ENCODE measurements at places on chromosomes 13 and 19.

GRCh38 chr19:49222011-49222410 is 64.4 kb downstream of the TRPM4 start:
- ATAC-seq, result no peak

DNA sequence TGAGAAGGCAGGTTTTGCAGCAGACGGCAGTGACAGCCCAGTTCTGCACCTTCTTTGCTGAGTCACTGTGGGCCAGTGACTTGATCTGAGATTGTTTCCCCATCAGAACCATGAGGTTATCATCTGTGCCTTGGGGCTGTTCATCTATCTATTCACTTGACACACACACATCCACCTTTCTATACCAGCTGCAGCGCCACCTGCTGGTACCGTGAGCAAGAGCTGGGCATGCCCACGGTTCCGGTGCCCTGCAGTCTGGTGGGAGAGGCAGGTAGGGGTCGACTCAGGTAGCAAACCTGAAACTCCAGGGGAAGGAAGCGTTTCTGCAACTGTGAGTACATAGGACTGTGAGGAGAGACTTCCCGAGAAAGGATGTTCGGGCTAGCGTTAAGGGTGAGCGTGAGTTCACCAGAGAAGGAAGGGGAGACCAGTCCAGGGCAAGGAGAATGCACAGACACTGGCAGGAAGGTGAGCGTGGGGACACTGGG is 7.5 kb upstream of the LIN7B start:
- peak; percentile 68 for ATAC-seq

- ATAC-seq, result peak; percentile 85
These were observed 121.6 kb upstream of the SPATA13 start for GRCh38 chr13:24038841-24039330.

GRCh38 chr13:79490824-79491223 is 9.9 kb downstream of the NDFIP2 start:
- ATAC-seq, result peak; percentile 30

GRCh38 chr19:54399189-54399588 is 16.1 kb upstream of the TTYH1 start:
- no peak for ATAC-seq

DNA sequence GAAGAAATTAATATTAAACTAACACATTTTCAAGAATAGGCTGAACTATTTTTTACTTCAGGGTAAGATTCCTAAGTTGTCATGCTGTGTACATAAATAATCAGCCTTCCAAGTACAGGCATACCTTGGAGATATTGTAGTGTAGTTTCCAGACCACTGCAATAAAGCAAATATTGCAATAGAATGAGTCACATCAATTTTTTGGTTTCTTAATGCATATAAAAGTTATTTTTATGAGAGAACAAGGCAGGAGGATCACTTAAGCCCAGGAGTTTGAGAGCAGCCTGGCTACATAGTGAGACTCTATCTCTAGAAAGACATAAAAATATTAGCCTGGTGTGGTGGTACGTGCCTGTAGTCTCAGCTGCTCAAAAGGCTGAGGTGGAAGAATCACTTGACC is 511.5 kb downstream of the UQCRFS1 start:
- no peak for ATAC-seq

GRCh38 chr13:76715621-76716020 is 170.6 kb downstream of the KCTD12 start:
- no peak for ATAC-seq

DNA sequence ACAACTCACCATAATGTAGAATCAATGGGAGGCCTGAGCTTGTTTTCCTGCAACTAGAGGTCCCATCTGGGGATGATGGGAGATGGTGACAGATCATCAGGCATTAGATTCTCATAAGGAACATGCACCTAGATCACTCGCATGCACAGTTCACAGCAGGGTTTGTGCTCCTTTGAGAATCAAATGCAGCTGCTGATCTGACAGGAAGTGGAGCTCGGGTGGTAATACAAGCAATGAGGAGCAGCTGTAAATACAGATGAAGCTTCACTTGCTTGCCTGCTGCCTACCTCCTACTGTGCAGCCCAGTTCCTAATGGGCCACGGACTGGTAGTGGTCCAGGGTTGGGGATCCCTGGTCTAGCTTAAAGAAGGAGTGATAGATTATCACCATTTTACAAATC is 33.0 kb downstream of the KPNA3 start:
- ATAC-seq, result no peak

- ATAC-seq, result peak; percentile 88
These were observed at the start of gene FBXO17 for GRCh38 chr19:38975214-38975860. Gene FBXO17 (minus strand): TSS chr19:38975742. CDS start chr19:38950319, 25,423 bp downstream.

DNA sequence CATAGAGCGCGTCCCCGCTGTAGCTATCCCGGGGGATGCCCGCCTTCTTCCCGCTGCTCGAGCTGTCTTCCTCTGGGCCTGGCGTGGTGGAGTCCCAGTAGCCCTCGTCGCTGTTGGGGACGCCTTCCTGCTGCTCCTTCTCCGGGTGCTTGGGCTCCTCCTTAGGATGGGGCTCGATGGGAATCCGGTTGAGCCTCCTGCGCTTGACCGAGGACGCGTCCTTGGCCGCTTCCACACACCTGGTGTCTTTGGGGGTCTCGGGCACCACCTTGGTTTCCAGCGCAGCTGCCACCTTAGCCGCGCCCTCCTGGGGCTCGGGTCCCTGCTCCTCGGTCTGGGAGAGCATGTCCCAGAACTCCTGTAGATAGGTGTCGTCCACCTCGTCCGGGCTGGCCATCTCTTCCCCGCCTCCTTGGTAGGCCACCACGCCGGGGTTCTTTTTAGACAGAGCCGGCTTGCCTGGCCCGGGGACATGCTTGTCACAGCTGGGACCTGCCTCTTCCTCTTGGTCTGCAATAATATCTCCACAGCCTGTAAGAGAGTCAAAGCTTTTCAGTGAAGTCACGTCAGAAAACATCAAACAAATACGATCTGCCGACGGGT is 2.0 kb downstream of the AMER2 start:
- ATAC-seq, result no peak

- ATAC-seq, result no peak
These were observed 2.4 kb downstream of the GPX4 start for GRCh38 chr19:1105873-1106840.

DNA sequence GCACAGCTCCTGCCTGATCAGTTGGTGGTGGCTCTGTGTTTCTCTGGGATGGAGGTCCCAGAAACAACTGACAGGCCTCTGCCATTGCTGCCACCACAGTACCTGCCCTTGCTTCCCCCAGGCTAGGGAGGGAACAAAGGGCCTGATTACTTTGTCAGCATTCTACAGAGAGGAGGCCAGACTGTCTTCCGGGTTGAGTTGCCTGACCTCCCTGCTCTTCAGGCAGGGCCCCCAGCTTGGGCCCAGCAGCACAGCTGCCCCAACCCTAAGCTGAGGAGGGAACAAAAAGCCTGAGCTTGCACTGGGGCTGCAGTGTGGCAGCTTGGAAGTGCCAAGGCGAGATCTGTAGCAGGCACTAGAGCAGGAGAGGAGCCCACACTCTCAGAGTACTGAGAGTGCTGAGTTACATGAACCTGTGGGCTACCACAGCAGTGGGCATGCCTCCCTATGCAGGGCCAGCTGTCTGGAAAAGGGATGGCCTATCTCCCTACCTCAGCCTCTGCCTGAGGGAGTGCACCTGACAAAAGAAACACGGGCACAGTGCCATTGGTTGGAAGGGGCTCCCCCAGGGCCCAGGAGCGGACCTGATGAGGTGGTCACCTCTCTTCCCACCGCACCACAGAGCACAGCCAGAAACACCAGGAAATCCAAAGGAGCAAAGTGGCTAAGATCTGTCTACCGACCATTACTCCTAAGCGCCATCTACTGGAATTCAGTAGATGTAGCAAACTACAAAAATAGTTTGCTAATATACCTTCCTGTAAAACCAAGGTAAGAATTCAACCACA is 24.4 kb downstream of the SLC25A15 start:
- peak; percentile 31 for ATAC-seq

DNA sequence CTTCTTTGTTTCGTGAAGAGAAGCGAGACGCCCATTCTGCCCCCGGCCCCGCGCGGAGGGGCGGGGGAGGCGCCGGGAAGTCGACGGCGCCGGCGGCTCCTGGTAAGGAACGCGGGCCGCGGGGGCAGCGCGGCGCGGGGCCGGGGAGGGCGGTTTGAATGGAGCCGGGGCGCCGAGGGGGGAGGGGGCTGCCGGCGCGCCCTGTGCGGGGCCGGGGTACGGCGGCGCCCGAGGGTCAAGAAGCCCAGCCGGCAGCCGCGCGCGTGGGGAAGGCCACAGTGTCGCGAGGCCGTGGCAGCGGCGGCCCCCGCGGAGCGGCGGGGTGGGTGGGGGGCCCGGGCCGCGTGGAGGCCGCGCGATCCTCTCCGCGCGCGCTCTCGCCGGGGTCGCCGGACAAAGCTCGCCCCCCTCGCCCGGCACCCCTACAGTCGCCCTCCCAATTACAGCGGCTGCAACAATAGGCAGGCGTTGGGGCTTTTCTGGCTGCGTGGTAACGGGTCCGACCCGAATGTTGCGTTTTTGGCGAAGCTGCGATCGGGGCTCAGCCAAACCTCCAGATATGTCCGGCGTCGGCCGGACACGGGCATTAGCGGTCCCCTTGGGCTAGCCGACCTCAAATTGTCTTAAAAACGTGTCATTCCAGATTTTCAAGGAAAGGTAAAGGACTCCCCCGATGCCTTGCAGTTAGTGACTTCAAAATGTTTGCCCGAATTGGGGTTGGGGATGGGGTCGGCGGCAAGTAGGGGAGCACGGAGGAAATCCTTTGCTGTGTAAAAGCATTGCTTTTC is 437 bp downstream of the SMARCA4 start:
- ATAC-seq, result peak; percentile 31

- ATAC-seq, result peak; percentile 87
These were observed 17.8 kb upstream of the ENOX1 start for GRCh38 chr13:43804461-43805070.

- ATAC-seq, result no peak
These were observed 6.5 kb upstream of the MIA start for GRCh38 chr19:40768869-40769268.

DNA sequence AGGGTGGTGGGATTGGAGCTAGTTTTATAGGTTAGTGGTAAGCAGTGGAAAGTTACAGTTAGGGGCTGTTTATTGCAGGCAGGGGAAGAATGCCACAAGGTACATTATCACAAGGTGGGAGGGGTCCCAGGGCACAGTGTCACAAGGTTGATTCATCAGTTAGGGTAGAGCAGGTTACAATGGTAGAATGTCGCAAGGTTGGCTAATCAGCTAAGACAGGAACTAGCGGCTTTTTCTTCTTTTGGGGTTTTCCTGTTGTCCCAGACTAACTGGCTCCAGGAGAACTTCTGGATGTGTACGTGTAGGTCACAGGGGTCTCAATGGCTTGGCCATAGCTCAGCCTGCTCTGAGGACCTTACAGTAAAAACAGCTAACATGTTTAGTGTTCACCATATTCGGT is 1221.1 kb downstream of the SLITRK1 start:
- no peak for ATAC-seq

GRCh38 chr19:38675611-38676010 is 28.2 kb downstream of the ACTN4 start:
- peak; percentile 10 for ATAC-seq

DNA sequence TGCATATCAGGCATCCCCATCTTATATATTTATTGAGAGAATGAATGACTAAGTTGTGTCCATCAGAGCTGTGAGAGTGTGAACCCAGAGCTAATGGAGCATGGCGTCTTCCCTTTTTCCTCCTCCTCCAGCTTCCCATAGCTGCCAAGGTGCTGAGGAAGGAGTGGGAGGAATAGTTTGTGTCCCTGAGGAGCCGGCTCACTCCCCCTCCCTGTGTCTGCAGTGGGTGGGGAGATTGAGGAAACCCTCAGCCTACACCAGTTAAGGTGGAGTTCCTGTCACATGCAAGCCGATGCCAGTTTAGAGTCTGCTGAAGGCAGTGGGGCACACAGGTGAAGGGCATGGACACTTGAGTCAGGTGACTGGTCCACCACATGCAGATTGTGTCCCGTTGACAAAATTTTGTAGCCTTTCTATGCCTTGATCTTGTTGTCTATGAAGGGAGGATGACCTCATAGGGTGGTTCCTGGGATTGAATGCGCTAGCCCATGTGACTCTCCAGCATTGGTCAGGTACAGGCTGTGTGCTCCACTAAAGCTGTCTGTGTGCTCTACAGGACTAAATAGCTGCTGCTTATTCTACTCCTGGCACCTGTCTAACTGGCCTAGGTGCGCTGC is 47.6 kb upstream of the GPI start:
- no peak for ATAC-seq

DNA sequence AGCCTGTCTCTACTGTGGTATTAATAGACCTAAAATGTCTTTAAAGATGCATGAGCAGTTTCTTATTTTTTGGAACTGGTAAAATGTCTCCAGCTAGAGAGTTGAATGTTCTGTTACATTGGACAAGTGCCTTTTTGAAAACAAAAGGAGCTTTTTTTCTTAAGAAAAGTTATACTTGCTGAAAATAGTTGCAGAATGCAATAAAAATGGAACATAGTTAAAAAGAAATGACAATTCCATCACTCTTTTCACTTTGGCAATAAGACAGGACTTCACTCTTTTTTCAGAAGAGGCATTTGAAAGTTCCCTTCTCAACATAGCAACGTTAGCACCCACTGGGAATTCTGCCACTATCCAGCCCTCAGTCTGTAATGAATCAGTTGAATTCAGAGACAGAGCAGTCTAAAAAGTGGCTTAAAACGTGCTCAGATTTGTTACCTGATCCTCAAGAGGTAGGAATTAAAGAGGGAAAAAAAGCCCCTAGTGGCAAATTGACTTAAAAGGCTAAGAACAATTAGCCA is 10.1 kb downstream of the RGCC start:
- no peak for ATAC-seq

DNA sequence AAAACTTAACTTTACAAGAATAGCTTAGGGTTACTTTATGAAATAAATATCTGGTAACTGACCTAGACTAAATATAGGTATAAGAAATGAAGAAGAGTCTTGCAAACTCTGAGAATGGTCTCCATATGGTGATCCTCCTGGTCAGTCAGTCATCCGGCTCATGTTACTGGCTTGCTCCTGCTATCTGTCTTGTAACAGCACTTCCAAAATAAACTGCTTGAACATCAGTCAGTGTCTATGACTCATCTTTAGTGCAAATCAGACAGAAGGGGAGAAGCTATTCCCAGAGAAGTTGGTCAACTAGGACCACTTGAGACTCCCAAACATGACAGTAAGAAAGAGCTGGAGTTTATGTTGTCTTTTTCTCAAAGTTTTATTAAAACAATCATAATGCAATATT is 1550.9 kb downstream of the PCDH9 start:
- ATAC-seq, result peak; percentile 92

- ATAC-seq, result no peak
These were observed 118.0 kb downstream of the KDM4B start for GRCh38 chr19:5086725-5087439.

GRCh38 chr19:18990128-18990708 is 43.1 kb downstream of the SUGP2 start:
- ATAC-seq, result 0 out of 3 replicates have a peak, but pooled peaks have one; percentile 2

- ATAC-seq, result no peak
These were observed 506.7 kb upstream of the GPC6 start for GRCh38 chr13:92719868-92720267.

DNA sequence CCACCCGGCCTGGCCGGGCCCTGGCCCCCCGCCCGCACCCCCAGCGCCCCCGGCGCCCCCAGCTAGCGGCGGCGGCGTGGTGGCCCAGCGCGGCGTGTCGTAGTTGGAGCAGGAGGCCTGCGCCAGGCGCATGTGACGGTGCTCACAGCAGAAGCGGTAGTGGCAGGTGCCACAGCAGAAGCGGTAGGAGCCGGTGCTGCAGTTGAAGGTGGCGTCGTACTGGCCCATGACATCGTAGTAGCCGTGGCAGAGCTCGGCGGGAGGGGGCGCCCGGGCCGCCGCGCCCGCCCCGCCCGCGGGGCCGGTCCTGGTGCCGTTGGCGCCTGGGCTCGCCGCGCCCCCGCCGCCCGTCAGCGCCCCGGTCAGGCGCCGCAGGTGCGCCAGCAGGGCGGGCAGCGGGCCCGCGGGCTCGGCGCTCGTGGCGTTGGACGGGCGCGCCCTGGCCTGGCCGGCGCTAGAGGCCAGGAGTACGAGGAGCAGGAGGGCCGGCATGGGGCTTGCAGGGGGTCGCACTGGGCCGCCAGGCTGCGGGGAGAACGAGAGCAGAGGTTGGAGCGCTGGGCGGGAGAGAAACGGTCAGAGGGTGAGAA is 633 bp downstream of the SHISA7 start:
- no peak for ATAC-seq
